ENCODE measurements at places on chromosomes 5 and 9. TPM values are rescaled to one million over a fixed set of nuclear protein-coding genes. Genes with fewer than 3 reads are reported as not detected.

DNA sequence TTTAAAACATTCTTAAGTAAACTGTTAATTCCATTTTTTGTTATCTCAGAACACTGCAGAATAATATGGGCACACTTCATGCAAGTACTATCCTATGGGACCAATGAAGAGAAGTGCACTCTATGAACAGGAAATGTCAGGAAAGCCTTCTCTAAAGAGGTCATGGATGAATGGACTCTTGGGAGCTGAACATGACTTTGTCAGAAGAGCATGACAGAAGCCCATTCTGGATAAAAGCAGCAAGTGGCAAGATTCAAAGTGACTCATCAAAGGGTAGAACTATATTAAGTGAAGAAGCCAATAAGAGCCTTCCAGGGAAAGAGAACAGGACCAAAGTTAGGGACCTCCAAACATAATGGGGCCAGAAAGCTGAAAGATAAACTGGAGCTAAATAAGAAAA is 94.0 kb downstream of the RAPGEF6 start:
- no peak for DNase-seq

GRCh38 chr5:132666310-132667123 is 7.3 kb upstream of the IL4 start:
- DNase-seq = no peak

GRCh38 chr9:134891053-134891452 is 10.4 kb downstream of the FCN2 start:
- peak; percentile 43 for DNase-seq

GRCh38 chr5:123659495-123659894 is 147.5 kb downstream of the CSNK1G3 start:
- DNase-seq = no peak

Gene MACIR
- total RNA-seq = 24.2 TPM

DNA sequence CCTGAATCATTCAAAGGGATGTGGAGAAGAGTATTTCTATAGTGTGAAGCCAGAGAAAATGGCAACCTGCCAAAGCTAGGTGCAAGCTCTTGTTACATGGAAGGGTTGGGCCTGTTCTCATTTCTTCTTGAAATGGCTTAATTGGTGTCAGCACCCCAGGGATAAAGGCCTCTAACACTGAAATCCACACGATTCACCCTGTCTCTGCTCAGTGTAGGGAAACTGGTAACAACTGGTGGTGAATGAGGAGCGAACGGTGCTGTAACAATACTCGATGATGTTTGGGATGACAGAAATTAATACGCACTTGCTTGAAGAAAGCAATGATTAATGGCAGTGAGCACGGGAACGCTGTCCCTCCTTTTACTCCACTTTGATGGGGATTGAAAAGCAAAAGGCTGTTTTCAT is 16.2 kb downstream of the PBX3 start:
- no peak for DNase-seq

GRCh38 chr5:66230551-66230950 is 86.5 kb downstream of the SREK1 start:
- DNase-seq = no peak

DNA sequence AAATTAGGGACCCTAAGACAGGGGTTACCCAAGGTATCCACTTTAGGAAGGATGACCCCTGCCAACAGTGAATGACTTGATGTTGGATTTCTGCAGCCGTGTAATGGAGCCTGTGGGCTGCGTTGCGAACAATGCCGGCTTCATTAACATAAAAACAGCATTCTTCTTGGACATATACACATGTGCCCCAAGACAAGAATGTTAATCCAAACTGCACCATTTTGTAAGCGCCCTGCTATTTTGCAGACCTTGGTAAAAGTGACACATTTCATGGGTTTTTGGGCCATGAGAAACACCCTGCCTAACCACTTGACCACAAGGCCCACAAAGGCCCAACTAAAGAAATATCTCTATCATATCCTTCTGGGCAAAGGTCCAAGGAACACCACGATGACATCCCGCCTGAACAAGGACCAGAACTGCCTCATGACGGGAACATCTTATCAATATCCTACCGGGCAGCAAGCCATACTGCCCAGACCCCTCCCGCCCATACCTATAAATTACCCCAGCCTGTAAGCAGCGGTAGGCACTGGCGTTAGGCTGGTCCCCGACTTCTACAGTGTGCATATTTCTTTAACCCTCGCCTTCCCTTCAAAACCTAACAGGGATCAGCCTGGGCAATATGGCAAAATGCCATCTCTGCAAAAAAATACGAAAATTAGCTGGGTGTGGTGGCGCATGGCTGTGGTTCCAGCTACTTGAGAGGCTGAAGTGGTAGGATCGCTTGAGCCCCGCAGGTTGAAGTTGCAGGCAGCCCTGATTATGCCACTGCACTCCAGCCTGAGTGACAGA is 9.7 kb upstream of the PDCD1LG2 start:
- DNase-seq = no peak

Gene LRRC70
- total RNA-seq = 10.4 TPM

DNA sequence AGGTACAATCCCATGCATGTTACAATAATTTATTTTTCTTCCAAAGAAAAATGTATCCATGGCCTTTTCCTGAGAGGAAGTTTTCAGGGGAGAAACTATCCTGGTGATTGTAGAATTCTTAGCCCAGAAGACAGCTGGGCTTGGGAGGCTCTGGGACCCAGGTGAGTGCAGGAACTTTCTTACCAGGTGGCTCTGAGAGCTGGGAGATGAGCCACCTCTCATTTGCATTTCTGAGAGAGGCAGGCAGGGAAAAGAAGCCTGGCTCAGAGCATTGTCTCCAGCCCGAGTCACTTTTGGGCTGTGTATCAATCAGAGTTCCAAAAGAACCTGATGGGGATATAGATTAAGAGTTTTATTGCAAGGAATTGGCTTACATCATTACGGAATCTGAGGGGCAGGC is 52.7 kb downstream of the ALG2 start:
- no peak for DNase-seq

Gene HRCT1
- total RNA-seq = 4.5 TPM

- DNase-seq = no peak
Measured at GRCh38 chr9:93003552-93004407, 54.7 kb upstream of the SUSD3 start.

DNA sequence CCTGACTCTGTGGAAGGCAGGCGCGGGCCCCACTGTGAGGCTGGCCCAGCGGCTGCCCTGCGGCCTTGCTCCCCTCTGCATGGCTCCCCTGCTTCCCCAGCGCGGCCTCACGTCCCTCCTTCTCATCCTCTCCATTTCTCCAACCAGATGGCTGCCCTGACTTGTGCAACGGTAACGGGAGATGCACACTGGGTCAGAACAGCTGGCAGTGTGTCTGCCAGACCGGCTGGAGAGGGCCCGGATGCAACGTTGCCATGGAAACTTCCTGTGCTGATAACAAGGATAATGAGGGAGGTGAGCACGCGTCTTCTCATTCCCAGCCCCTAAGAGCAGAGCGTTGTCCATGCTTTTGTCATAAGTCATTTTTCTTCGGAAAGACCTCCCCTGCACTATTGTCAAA is 129.0 kb upstream of the WWC1 start:
- no peak for DNase-seq

DNA sequence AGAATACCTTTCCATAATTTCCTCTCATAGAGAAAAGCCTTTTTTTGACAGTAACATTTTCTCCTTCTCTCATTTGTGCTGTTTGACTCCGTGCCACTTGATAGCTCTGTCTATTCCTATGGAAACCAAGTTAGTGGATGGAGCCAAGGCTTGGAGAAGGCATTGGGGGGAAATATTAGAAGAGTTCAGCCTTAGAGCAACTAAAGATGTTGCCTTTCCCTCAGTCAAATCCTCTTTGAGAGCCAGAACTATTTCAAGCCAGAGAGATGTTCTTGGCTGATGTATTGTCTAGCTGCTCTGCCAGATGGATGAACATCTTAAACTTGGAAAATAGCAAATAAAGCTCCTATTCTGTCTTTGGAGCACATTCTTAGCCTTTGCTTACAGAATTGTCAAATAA is 112.4 kb downstream of the INVS start:
- DNase-seq = no peak

Gene SH3TC2
- total RNA-seq = 59.1 TPM

DNA sequence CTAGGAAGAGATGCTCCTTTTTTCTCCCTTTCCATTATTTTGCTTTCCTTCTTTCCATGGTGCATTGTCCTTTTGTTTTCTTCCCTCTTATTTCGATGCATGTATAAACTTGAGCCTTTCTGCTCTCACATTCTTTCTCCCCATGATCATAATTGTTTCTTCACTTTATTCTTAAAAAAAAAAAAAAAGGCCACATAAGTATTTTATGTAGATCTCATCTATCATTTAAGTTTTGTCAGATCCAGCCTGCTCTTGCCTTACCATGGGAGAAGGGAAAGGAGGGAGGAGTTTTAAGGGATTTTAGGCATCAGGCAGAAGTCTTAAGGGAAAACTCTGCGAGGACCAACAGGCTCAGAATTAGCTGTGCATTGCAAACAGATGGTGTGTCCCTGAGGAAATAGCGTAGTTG is 11.1 kb downstream of the TGFBR1 start:
- DNase-seq = no peak

DNA sequence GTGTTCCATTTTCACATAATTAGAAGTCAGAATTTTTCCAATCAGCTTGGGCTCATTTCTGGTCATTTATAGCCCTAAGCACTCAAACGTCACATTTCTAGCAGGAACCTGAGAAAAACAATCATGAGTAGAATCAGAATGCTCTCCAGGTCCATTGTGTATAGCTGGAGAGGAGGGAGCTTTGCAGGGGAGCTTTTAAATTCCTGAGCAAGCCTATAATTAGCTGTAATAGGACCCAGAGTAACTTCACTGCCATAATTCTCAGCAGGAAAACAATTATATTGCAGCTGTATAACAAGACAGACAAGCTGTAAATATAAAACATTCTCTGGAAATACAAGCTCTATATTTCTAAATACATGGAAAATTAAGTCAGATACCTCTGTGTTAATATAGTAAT is 637.6 kb upstream of the SGCD start:
- no peak for DNase-seq

DNA sequence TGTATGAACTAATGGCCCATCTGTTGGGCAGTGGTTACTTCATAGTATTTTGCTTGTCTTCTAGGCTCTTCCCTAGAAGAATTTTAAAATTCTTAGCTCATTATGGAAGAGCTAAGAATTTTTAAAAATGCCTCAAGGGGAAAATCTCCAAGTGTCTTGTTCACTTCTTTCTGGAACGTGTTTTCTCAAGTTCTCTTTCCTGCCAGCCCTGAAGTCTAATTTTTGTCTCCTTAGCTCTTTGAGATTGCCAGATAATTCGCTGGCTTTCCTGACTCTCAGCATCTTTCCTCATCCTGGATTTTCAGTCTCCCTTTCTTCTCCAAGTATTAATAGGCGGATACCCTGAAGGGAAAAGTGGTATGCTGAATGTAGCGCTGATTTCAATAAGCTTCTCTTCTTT is 395.4 kb downstream of the ARRDC3 start:
- DNase-seq = no peak

DNA sequence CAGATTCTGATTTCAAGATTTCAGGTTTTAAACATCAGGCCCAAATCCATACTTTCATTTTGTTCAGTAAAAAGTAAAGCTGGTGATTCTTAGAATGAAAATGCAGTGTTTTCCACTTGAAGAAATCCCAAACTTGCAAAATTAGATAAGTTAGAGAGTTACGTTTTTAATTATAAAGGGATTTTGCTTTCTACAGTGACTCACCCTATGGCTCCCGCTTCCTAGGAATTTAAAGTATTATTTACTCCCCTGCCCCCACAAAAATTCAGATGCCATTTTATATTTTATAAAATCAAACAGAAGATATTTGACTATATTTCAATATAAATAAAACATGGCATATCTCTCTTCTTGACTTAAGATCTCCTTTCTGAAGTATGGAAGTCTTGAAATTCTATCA is 402.9 kb downstream of the ZSWIM6 start:
- DNase-seq = no peak

GRCh38 chr5:32110111-32110696 is 63.9 kb downstream of the GOLPH3 start:
- no peak for DNase-seq

Gene SPINK4
- total RNA-seq = not detected

DNA sequence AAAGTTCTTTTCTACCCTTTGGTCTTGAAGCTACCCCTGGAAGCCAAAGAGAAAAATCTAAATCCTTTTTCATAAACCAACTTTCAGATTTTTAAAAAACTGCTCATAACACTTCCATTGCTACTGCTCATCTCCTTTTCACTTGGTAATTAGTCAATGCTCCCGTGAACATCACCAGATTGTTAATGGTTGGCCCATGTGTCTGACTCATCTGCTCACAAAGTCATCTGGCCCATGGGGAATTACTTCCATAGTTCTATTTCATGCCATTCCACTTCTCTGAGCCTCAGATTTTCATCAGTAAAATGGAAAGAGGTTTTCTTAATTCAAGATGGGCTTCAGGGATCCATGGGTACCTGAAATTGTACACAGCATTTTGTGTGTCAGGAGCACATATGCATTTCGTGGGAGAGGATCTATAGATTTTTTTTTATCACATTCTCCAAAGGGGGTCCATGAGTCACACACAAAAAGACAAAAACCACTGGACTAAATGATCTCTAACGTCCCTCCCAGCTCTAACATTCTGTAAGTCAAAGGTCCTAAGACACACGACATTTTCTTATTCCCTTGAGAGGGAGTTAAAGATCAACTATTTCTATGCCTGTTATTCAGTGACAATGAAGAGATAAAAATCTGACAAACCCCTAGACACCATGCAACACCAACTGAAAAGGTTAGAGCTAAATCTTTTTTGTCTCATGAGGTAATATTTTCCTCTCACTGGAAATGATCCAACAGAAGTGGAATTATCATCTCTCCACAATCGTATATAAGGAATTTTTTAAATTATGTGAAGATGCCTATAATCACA is 75.4 kb downstream of the TEX10 start:
- no peak for DNase-seq

- DNase-seq = no peak
Measured at GRCh38 chr5:4571248-4571948, 568.7 kb upstream of the ADAMTS16 start.

Gene GPR150
- 0.49 TPM for total RNA-seq

GRCh38 chr5:30030101-30030500 is 1163.4 kb upstream of the CDH6 start:
- no peak for DNase-seq

Gene ARAP3
- total RNA-seq = 22.4 TPM

DNA sequence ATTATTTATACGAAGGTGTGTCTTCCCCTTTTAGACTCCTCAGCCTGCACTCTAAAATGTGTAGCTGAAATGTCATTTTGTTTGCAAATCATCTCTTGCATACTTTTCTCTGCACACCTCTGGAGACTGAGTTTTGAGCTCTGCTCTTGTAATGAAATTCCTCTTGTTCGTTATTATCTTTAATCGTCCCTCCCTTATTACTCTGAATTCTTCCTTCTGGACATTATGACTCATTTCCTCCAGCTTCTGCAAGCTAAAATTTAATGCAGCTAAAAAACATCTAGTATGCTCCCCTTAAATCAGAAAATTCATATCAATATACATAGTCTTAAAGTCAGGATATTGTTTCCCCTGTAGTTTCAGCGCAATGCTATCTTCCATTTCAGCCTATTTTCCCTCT is 13.5 kb downstream of the ISL1 start:
- DNase-seq = no peak

- no peak for DNase-seq
Measured at GRCh38 chr9:90569511-90569910, 73.1 kb downstream of the DIRAS2 start.

All from sciatic nerve (tissue), 2 donors.